ENCODE measurements at places on chromosomes 3 and 15. TPM values are rescaled to one million over a fixed set of nuclear protein-coding genes. Genes with fewer than 3 reads are reported as not detected.

- no peak overlapping the region for H3K4me3 ChIP-seq
- H3K27ac ChIP-seq = no peak overlapping the region
- H3K36me3 ChIP-seq = no peaks in the 10 kb centered on the region
- no peak for DNase-seq
- no peaks in the 10 kb centered on the region for H3K4me1 ChIP-seq
- H3K27me3 ChIP-seq = no peaks in the 10 kb centered on the region
Measured at GRCh38 chr15:34597316-34597715, 13.9 kb upstream of the GOLGA8B start.

- no peaks in the 10 kb centered on the region for H3K4me1 ChIP-seq
- no peak overlapping the region for H3K4me3 ChIP-seq
- H3K27ac ChIP-seq = no peak overlapping the region
- DNase-seq = no peak
- H3K36me3 ChIP-seq = no peaks in the 10 kb centered on the region
Measured at GRCh38 chr15:99343208-99343607, 91.9 kb downstream of the LRRC28 start.

DNA sequence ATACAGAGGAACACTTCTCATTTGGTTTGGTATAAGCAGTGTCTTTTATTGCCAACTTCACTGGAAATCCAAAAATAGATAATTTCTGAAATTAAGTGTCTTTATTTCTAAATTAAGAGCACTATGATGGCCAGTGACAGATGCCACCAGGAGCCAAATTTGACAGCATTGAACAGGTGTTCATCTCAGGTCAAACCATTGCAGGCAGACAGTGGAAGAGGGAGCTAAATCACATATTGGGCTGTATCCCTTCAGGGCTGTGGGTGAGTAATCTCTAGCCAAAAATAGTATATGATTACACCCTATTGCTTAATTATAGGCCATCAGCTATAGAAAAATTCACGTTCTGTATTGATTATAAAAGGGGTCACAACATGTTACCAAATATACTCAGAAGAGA is 457.7 kb downstream of the NAALADL2 start:
- H3K27me3 ChIP-seq = no peaks in the 10 kb centered on the region
- no peak overlapping the region for H3K27ac ChIP-seq
- no peak overlapping the region for H3K4me3 ChIP-seq
- DNase-seq = no peak
- H3K36me3 ChIP-seq = no peaks in the 10 kb centered on the region

GRCh38 chr15:60444289-60444912 is 34.5 kb downstream of the ICE2 start:
- H3K36me3 ChIP-seq = no peaks in the 10 kb centered on the region
- H3K4me3 ChIP-seq = no peak overlapping the region
- H3K4me1 ChIP-seq = no peaks in the 10 kb centered on the region
- H3K27me3 ChIP-seq = no peaks in the 10 kb centered on the region
- DNase-seq = no peak

GRCh38 chr3:86244905-86245304 is 746.0 kb downstream of the VGLL3 start:
- no peaks in the 10 kb centered on the region for H3K36me3 ChIP-seq
- H3K27me3 ChIP-seq = no peaks in the 10 kb centered on the region
- no peak overlapping the region for H3K27ac ChIP-seq
- H3K4me1 ChIP-seq = no peaks in the 10 kb centered on the region
- H3K4me3 ChIP-seq = no peak overlapping the region

DNA sequence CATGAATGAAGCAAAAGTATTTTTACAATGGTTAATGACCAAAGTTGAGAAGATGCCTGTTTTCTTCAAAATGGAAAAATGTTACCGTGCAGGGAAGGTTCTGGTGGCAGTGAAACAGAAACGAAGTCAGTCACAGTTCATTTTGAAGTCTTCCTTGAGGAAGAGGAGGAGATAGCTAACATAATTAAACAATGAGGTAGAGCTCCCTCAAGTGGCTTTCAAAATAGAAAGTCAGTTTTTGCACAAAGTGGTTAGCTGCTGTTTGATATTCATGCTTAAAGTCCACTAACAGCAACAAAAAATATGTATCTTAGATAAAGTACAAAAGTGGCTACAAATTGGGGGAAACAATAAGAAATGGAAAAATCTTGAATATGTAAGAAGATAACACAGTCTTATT is 87.3 kb downstream of the TFG start:
- H3K4me3 ChIP-seq = no peak overlapping the region
- H3K27ac ChIP-seq = no peak overlapping the region
- H3K27me3 ChIP-seq = no peaks in the 10 kb centered on the region
- H3K4me1 ChIP-seq = no peaks in the 10 kb centered on the region

DNA sequence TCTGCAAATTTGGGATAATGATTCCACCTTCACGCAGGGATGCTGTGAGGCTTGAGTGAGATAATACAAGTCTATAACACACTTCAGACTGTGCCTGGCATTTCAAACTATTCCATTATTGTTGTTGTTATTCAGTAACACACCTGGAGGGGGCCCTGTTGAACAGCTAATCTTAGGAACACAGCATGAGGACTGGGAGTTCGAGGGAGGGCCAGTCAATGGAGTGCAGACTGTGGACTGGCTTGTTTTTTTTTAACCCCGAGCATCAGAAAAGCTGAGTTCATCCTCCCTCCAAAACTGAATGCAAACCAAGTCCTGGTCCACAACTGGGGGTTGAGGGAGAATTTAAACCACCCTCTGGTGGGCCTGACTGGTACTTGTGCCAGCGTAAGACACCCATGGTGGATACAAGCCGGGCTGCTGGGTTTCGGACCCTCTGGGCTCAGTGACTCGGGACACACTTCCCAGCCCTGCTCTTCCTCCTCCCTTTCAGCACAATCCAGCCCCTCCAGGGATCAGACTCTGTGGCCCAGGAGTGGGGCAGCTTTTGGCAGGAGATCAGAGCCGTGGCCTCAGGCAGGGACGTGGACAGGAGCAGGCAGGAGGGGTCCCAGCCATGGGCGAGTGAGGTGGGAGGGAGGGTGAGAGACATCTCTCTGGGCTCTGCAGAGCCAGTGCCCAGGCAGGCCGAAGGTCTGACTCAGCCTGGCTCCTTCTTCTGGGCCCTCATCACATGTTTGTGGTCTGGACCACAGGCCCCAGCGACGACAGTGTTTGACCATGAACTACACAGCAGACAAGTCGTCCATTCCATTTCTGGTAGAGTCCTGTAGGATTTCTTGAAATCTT is 36.3 kb upstream of the MEX3B start:
- no peaks in the 10 kb centered on the region for H3K27me3 ChIP-seq
- no peaks in the 10 kb centered on the region for H3K36me3 ChIP-seq
- H3K4me3 ChIP-seq = no peak overlapping the region
- H3K27ac ChIP-seq = no peak overlapping the region
- H3K4me1 ChIP-seq = no peaks in the 10 kb centered on the region

Gene AADACL2
- total RNA-seq = 0.16 TPM

Gene CLDN16
- total RNA-seq = not detected

Gene SUSD5
- 4.2 TPM for total RNA-seq

Gene BUB1B
- 1.9 TPM for total RNA-seq
